M059J (cell line): ENCODE measurements at places on chromosomes 3 and 15. TPM values are rescaled to one million over a fixed set of nuclear protein-coding genes. Genes with fewer than 3 reads are reported as not detected.

DNA sequence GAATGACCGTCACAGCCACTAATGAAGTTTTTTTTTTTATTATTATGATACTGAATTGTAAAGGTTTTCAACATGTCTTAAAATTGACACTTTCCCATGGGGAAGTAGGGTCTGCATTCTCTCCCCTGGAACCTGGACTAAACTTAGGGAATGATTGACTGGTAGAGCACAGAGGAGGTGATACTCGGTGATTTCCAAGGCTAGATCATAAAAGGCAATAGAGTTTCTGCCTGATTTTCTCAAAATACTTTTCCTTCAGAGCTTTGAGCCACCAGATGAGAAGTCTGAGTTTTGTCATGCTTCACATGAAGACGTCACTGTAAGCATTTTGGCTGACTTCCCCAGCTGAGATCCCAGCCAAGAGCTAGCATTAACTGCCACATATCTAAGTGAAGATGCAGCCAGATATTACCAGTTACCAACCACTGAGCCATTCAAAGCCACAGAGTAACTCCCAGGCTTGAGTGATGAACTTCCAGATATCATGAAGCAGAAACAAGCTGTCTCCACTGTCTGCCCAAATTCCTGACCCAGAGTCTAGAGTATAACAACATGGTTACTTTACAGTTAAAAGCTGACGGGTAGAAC lies 105.8 kb downstream of the LSAMP start:
- peak; percentile 1 for DNase-seq

DNA sequence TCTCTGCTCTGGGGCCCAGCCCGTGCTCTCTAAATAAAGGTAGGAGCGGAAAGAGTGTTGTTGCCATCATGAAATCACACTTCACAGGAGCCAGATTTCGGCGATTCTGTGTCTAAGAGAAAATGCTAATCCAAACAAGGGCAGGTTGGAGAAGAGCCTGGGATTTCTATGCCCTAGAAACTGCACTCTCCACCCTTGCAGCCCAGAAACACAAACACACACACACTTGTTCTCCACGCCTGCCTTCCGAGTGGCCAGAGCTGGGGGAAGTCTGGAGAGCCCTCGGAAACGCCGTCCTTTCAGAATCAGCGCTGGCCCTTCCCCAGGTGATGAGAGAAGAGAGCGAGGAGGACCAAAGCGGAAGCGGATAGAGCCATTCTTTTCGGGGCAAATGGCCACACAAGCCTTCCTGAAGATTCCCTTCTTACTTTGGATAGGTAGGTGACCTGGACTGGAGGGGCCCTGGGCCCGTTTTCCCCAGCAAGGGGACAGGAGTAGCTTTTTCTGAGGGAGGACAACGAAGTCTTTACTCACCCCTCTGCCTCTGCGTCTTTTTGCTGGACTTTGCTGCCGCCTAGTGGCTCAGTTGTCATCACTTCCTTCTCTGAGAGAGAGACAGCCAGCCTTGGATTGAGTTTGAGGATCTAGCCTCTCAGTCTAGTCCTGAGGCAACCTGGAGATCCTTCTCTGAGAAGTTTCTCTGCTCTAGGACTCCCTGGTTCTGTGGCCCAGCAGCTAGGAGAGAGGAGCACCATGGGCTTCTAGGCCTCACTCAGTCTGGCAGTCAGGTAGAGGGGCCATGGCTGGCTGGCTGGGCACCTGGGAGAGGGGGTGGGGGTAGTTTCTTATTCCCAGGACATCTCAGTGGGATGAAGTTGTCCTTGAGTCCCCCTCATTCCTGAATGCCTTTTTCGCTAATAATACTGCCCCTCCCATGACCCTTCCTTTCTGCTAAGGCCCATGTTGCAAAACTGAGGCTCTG lies 37.7 kb downstream of the SENP8 start:
- peak; percentile 82 for DNase-seq

DNA sequence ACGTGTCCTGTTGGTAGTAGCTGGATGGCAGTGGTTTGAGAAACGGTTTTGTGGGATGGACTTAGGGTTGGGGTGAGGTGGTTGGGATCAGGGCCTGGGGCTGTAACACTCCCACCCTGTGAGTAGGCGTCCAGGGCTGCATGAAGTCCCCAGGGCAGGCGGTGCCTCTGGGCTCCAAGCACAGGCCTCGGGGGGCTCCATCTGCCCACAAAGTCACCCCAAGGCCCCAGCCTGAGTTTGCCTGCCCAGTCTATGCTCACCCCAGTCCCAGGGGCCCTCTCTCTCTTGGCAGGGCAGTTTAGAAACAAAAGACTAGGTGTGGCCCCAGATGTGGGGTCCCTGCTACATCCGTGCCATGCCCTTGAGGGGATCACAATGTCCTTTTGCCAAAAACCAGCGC lies 86.9 kb upstream of the PRR23E start:
- DNase-seq = no peak

DNA sequence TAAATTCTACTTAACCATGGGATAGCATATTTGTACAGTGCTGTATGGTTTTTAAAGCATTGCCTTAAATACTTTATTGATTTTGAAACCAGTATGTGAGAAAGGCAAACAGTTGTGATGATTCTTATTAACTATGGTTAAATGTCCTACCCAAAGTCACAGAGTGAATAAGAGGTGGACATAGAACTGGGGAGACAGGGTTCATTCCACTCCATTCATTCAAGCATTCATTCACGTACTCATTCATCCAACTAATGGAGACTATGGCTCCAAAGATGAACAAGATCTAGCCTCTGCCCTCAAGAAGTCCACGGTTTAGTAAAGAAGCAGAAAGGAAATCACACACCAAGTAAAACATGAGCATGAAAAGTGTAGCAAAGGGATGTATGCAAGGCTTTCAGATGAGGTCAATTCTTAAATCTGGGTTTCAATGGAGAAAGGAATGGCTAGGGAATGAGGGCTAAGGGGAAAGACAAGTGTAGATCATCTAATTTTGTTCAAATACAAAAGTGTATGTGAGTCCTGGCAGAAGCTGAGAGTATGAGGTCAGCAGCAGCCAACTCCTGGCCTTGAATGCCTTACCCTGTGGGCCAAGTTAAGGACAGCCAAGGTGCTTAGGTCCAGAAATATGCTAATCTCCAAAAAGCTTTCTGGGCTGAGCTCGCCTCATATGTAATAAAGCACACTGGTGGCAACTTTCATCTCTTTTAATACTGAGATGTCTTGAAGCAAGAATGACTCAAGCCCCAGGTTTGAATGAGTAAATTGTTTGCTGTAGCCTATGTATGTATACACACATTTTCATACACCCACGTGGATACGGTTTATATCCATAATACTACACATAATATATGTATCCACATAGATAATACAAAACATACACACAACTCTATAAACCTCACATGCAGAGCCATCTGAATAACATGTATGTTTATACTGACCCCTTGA lies 4.3 kb downstream of the TNIK start:
- peak; percentile 19 for DNase-seq

CACNA2D3 gene
- total RNA-seq = 0.91 TPM in 2 replicates

PPARG gene
- total RNA-seq = 1.6 and 7.0 TPM in 2 replicates
